ENCODE measurements at places on chromosomes 5 and 9. TPM values are rescaled to one million over a fixed set of nuclear protein-coding genes. Genes with fewer than 3 reads are reported as not detected.

GRCh38 chr9:94696545-94696944, 30.0 kb upstream of the AOPEP start:
- no peak overlapping the region for H3K4me3 ChIP-seq
- H3K27ac ChIP-seq, result no peak overlapping the region
- peaks cover 5% of the 10 kb centered on the region for H3K27me3 ChIP-seq
- H3K36me3 ChIP-seq, result no peaks in the 10 kb centered on the region

GRCh38 chr5:10538789-10539686, 24.8 kb upstream of the ANKRD33B start:
- H3K27ac ChIP-seq, result peak overlapping the region; percentile 27
- no peaks in the 10 kb centered on the region for H3K36me3 ChIP-seq
- H3K4me3 ChIP-seq, result no peak overlapping the region
- H3K27me3 ChIP-seq, result peaks cover 8% of the 10 kb centered on the region
- H3K4me1 ChIP-seq, result peaks cover 6% of the 10 kb centered on the region

DNA sequence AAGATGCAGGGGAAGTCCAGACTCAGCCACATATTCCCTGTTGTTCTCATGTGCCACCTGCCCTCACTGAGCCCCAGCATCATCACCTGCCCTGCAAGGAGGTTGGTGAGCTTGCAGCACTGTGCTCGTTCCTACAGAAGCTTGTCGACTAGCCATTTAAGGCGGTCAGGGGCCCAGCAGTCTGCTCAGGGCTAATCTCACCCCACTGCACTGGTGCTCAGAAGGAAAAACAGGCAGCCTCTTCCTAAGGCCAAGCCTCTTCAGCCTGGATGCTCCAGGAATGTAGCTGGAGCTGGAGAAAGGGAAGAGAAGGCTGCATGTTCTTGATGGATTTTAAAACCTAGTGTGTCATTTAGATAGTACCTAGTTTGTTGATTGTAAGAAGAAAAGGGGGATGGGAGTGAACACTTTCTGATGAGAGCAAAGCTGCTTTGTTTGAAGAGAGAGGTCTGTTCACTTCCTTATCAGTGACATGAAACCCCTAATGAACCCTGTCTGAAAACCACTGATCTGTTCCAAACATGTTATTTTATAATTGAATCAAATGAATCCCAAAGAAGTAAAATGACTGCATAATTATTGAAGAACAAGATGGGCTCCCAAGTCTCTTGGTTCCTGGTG, 10.6 kb upstream of the ASPN start:
- no peaks in the 10 kb centered on the region for H3K27me3 ChIP-seq
- H3K4me3 ChIP-seq, result no peak overlapping the region
- H3K27ac ChIP-seq, result no peak overlapping the region
- DNase-seq, result no peak
- no peaks in the 10 kb centered on the region for H3K36me3 ChIP-seq

- H3K27ac ChIP-seq, result no peak overlapping the region
- no peak for DNase-seq
- H3K4me1 ChIP-seq, result no peaks in the 10 kb centered on the region
- no peaks in the 10 kb centered on the region for H3K36me3 ChIP-seq
Observed at GRCh38 chr9:81964218-81965171, 21.2 kb downstream of the SPATA31D3 start.

DNA sequence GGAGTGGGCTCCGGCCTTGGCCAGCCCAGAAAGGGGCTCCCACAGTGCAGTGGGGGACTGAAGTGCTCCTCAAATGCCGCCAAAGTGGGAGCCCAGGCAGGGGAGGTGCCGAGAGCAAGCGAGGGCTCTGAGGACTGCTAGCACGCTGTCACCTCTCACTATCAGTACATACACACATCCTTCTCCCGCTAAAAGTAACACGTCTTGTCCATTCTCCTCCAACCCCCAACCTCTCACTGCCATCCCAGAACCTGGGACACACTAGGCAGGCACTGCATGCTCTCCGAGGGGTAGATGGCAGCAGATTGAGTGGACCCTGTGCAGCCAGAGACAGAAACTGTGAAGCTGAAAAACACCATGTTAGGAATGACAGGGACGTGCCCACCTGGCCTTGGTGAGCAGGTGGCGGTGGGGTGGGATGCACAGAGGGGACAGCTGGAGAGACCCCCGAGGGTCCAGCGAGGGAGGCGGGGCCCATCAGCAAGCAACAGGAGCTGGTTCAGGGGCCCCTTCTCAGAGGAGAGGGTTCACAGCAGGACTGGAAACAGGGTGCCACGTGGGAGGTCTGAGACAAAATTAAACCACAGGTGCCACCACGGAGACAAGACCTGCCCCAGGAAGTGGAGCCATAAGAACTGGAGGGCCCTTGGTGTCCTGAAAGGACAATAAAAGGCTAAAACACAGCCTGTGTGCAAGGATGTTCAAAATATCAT, 16.9 kb downstream of the SEMA4D start:
- no peak overlapping the region for H3K4me3 ChIP-seq
- no peaks in the 10 kb centered on the region for H3K36me3 ChIP-seq
- DNase-seq, result no peak
- no peak overlapping the region for H3K27ac ChIP-seq

- peaks cover 4% of the 10 kb centered on the region for H3K27me3 ChIP-seq
- peaks cover 7% of the 10 kb centered on the region for H3K4me1 ChIP-seq
- DNase-seq, result no peak
- H3K36me3 ChIP-seq, result no peaks in the 10 kb centered on the region
- no peak overlapping the region for H3K27ac ChIP-seq
Observed at GRCh38 chr5:83687124-83687619, 33.5 kb downstream of the HAPLN1 start.

DNA sequence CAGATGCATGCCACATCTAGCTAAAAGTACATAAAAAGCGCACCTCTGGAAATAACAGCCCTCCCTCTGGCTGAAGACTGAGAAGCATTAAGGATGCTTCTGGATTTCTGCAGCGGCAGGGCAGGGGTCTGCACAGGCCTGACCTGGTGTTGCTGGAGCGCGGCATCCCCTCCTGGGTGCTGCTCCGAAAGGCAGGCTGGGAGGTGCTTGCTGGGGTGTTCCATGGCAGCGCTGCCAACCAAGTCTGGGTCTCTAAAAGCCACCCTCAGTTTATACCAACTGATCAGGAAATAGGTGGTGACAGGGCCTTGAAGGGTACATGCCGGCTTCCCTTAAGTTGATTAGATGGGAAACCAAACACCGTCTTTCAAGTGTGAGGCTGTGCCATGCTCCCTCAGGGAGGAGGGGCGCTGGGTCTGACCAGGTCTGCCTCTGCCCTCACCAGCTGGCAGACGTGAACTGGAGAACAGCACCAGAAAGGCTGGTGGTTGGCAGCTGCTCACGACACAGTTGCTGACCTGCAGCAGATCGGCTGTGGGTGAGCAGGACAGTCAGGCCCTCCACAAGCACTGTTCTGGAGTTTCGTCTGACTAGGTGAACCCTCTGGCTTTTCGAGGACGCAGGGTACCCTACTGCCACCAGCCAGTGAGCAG, 81.6 kb downstream of the DAP start:
- peaks cover 16% of the 10 kb centered on the region for H3K4me1 ChIP-seq
- no peak overlapping the region for H3K27ac ChIP-seq
- H3K27me3 ChIP-seq, result peaks cover 26% of the 10 kb centered on the region
- DNase-seq, result no peak

GRCh38 chr5:177445917-177446199, 756 bp upstream of the PRR7 start:
- H3K4me3 ChIP-seq, result peak overlapping the region; percentile 80
- DNase-seq, result no peak
- peak overlapping the region; percentile 83 for H3K27ac ChIP-seq

DNA sequence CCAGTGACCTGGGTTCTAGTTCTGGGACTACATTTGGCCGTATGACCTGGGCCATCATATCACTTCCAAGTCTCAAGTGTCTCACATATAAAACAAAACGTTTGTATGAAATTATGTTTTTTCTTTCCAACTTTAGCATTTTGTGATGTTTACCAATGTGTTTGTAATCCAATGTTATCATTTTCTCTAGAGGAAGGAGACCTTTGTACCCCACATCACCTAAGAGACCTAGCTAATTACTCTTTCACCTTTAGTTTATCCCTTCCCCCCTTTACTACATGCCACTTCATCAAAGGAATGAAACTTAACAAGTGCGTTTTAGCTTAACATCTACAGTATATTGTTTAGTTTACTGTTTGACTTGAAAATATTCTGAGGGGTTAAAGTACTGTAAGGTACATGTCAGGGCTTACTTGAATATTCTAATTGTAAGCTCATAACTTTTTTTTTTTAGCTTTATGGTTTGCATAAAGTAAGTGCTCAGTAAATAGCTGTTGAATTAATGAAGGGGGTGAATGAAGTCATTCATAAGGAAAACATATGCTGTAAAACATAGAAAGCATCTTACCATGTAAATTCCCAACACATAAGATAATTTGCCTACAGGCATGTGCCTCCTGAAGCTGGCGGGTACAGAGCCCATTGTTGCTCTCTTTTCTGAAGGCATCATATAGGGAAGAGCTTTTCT, 2.9 kb downstream of the PIP5K1B start:
- H3K4me3 ChIP-seq, result no peak overlapping the region
- H3K36me3 ChIP-seq, result peaks cover 4% of the 10 kb centered on the region
- DNase-seq, result no peak
- peaks cover 7% of the 10 kb centered on the region for H3K27me3 ChIP-seq
- H3K4me1 ChIP-seq, result peaks cover 6% of the 10 kb centered on the region

GRCh38 chr5:17989036-17989435, 354.8 kb downstream of the TAF11L14 start:
- H3K4me3 ChIP-seq, result no peak overlapping the region
- no peaks in the 10 kb centered on the region for H3K4me1 ChIP-seq
- no peaks in the 10 kb centered on the region for H3K27me3 ChIP-seq
- H3K27ac ChIP-seq, result no peak overlapping the region
- no peak for DNase-seq
- H3K36me3 ChIP-seq, result no peaks in the 10 kb centered on the region

- no peaks in the 10 kb centered on the region for H3K4me1 ChIP-seq
- no peak overlapping the region for H3K4me3 ChIP-seq
- no peak for DNase-seq
- no peak overlapping the region for H3K27ac ChIP-seq
- no peaks in the 10 kb centered on the region for H3K36me3 ChIP-seq
- H3K27me3 ChIP-seq, result peaks cover 2% of the 10 kb centered on the region
Observed at GRCh38 chr5:26482076-26482809, 556.1 kb downstream of the CDH9 start.

DNA sequence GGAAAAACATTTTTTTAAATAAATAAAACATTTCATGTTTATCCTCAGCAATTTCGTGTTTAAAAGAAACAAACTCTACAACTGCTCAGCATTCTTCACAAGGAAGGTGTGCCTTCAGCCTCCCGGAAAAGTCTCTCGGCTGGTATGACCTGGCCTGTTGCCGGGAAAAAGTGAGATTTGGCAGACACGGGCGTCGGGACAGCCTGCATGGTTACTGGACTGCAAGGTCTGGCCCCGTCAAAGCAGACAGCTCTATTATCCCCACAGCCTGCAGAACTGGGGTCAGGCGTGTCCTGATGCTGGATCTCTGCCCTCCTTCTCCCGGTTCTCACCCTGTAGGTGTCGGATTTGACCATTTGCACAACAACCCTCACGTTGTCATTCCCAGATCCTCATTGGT, 120.3 kb upstream of the SPATA31C2 start:
- peak overlapping the region; percentile 97 for H3K27ac ChIP-seq
- H3K36me3 ChIP-seq, result peaks cover 5% of the 10 kb centered on the region
- DNase-seq, result no peak
- peaks cover 51% of the 10 kb centered on the region for H3K4me1 ChIP-seq
- peaks cover 6% of the 10 kb centered on the region for H3K27me3 ChIP-seq
- no peak overlapping the region for H3K4me3 ChIP-seq

DNA sequence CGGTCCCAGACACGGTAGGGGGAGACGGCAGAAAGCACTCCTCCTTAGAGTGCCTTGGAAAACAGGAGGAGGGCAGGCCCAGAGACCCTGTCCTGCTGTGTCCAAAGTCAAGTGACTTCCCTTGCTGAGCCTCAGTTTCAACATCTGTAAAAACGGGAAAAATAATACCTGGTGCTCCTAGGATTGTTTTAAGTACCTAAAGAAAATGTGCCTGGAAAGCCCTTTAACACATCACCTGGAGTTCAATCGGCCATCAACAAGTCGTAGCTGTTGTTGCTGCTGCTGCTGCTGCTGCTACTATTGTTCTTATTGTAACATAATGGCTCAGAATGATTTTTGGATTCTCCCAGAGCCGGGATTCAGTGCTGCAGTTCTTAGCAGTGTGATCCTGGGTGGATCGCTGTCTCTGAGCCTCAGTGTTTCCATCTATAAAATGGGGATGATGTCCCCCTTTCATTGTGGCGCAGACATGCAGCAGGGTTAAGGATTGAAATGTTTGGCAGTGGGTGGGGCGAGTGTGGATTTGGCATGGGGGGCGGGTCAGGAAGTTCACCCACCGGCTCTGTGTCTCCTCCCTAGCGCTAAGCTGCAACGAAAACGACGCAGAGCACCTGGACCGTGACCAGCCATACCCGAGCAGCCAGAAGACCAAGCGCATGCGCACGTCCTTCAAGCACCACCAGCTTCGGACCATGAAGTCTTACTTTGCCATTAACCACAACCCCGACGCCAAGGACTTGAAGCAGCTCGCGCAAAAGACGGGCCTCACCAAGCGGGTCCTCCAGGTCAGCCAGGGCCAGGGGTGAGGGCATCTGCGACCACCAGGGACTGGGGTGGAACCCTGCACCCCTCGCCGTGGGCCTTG, 9.2 kb downstream of the LHX2 start:
- DNase-seq, result no peak
- no peaks in the 10 kb centered on the region for H3K36me3 ChIP-seq
- H3K4me1 ChIP-seq, result peaks cover 10% of the 10 kb centered on the region
- H3K4me3 ChIP-seq, result no peak overlapping the region
- H3K27me3 ChIP-seq, result peaks cover 33% of the 10 kb centered on the region

DNA sequence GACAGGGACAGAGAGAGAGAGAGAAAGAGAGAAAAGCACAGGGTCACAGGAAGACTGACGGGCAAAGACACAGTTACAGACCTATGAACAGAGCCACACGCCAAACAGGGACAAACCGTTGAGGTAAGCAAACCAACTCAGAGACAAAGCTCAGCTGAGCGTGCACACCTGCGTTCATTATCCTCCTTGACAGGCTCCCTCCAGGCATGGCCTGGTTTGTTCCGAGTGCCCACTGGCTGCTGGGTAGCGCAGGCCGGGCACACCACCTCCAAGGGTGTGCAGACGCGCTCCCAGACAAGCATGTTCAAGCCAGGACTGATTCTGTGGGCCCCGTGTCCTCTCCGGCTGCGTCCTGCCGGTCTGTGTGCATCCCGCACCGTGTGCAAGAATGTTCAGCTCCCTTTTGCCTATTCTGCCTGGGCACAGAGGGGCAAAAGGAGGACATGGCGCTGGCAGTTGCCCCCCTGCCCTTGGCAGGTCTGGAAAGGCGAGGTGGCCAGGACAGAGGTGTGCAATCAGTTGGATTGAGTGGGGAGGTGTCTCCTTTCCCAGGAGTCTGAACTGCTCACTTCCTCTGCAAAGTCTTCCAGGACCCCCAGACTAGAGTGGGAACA, 467 bp upstream of the SMIM32 start:
- H3K27ac ChIP-seq, result no peak overlapping the region
- H3K27me3 ChIP-seq, result peaks cover 18% of the 10 kb centered on the region
- H3K4me3 ChIP-seq, result peak overlapping the region; percentile 56
- peaks cover 14% of the 10 kb centered on the region for H3K36me3 ChIP-seq
- no peak for DNase-seq

TAF11L7 gene
- not detected for total RNA-seq

STC2 gene
- total RNA-seq, result 3.6 TPM

FRRS1L gene
- total RNA-seq, result 0.03 TPM

CDO1 gene
- 2.9 TPM for total RNA-seq

IL33 gene
- 0.31 TPM for total RNA-seq

CTXN3 gene
- 5.4 TPM for total RNA-seq

TMEM171 gene
- not detected for total RNA-seq

MLANA gene
- total RNA-seq, result not detected

SLC24A2 gene
- total RNA-seq, result 0.10 TPM

Measured in endothelial cell (in vitro differentiated cells).